ENCODE measurements at places on chromosomes 11 and 22.
A peak's percentile ranks its signal among the peaks of the same experiment; 100 is the strongest.

DNA sequence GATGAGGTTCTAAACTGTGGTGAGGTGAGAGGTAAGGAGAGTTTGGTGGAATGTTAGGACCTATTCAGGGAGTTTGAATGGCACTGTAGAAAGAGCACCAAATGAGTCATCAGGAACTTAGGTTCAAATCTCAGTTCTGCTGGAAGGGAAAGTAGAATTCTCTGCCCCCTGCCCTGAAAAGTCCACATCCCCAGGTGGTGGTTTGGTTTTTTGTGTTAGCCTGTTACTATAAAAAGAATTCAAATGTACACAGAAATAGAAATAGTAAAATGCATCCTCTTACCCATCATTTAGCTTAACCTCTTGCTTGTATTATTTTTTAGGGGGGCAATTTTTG is 20.2 kb downstream of the PPFIBP2 start:
- DNase-seq: no peak

GRCh38 chr11:36165621-36166397 is 123.4 kb downstream of the COMMD9 start:
- no peak for DNase-seq

DNA sequence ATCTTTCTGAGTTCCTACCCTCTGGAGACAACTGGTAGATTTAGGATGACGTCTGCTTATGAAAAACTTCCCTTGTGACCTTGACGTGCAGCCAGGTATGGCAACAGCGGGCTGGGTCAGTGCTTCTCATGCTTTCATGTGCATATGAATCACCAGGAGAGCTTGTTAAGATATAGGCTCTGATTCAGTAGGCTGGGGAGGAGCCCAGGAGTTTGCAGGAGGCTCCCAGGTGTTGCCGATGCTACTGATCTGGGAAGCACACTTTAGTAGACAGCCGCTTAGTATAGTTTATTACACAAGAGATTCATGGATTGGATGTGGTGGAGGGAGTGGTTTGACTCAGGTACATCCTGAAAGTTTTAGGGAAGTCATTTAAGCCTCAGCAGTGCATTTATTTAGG is 23.8 kb downstream of the DIXDC1 start:
- no peak for DNase-seq

DNA sequence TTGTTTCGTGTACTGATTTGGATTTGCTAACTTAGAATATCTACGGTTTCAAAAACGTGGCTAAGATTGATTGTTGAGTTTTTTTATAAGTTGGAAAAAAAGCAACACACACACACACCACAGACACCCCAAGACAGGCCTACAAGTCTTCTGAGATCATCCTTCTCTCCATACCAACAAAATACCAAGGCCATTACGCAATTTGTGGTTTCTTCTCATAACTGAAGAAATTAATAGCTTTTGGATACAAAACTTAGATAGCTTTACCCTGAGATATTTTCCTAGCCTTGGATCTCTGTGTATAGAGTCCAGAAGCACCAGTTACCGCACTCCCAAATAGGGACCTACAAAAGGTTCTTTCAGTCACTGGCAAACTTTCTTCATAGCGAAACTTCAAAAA is 113.6 kb downstream of the SIK3 start:
- DNase-seq: no peak

GRCh38 chr11:125910226-125910849 is 6.0 kb downstream of the DDX25 start:
- no peak for DNase-seq

- DNase-seq: no peak
These were observed 23.8 kb upstream of the OAF start for GRCh38 chr11:120186774-120187591.

DNA sequence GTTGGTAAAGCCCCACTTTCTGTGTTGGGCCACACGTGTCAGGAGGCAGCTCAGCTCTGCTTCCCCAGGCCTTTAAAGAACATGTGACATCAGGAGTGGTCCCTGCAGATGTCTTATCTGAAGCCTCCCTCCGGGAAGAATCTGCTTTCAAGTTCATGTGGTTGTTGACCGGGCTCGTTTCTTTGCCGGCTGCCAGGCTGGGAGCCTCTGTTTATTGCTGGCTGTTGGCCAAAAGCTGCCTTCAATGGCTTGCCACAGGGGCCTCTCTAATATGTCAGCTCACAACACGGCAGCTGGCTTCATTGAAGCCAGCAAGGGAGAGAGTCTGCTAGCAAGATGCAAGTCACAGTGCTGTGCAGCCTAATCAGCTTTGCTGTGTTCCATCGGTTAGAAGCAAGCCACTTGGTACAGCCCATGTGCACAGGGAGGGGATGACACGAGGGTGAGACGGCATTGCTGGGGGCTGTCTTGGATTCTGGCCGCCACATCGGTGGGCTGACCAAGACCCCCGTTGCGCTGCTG is 14.6 kb downstream of the MRGPRF start:
- DNase-seq: no peak

- DNase-seq: no peak
These were observed 103.8 kb downstream of the KCNQ1 start for GRCh38 chr11:2548596-2548995.

- DNase-seq: no peak
These were observed 850.0 kb downstream of the TBC1D22A start for GRCh38 chr22:47612311-47612910.

DNA sequence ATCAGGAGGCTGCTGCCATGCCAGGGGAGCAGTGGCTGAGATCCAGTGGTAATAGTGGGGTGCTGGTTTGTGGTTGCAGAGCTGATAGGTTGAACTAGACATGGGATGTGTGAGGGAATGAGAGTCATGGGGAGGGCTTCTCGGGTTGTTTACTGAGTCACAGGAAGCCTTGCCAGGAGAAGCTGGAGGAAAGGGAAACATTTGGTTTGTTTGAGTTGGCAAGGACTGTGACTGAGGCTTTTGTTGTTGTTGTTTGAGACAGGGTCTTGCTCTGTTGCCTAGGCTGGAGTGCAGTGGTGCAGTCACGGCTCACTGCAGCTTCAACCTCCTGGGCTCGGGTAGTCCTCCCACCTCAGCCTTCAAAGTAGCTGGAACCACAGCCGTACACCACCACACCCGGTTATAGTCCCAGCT is 49.3 kb downstream of the CABIN1 start:
- DNase-seq: no peak

DNA sequence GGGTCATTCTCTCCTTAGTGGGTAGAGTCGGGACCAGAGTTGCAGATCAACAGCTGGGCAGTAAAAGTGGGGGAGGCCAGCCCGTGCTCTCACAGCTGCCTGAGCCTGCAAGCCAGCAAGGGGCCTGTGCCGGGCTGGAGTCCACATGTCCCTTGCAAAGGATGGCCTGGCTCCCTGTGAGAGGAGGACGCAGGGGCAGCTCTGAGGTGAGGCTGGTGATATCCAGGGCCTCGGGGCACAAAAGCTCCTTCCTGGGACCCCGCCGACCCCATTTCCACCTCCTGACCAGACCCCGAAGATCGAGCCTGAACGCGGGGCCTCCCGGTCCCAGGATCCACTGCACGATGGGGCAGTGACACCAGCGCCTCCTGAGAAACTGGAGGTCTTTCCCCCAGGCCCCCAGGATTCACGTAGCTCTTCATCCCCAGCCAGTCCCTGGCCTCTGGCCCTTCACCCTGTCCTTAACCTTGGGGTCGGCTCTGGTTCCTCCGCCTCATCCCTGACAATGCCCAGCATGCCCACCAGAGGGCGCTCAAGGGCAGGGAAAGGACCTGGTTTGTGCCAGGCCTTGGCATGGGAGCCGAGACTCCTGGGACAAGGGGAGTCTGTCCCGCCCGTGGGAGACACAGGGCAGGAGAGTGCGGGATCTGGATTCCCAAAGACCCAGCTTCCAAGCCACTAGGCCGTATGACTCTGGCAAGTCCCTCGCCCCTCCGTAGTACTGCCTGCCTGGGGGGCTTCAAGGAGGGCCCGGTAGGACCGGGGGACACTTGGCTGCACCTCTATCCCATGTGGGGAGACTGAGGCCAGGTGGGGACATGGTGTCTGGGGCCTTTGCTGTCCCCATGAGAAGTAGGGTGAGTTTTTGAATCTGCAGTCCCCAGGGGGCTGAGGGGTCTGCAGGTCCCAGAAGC is 17.8 kb upstream of the WNT7B start:
- DNase-seq: peak; percentile 83

- no peak for DNase-seq
These were observed 89.8 kb upstream of the PARVA start for GRCh38 chr11:12287374-12288211.

GRCh38 chr11:34416766-34417165 is 22.0 kb upstream of the CAT start:
- DNase-seq: no peak

GRCh38 chr11:47152953-47153950 is 23.4 kb downstream of the ARFGAP2 start:
- peak; percentile 28 for DNase-seq

DNA sequence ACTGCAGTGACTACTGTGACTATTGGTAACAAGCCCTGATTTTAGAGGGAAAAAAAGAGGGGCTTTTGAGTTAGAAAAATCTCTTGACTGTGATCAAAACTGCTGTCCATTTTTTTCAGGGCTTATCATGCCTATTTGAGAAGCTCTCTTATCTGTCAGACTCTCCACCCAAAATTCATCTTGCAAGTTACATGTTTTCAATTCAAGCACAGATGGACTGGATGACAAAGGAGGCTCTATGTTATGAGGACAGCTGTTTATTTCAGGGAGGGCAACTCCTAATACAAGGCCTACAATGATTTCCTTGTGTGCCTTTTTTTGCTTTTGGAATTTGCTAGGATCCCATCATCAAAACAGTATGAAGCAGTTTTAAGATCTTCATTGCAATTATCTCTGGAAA is 35.2 kb upstream of the USP47 start:
- DNase-seq: no peak

- no peak for DNase-seq
These were observed 215.5 kb downstream of the TTC28 start for GRCh38 chr22:28464127-28464526.

- no peak for DNase-seq
These were observed 366.3 kb downstream of the TBC1D22A start for GRCh38 chr22:47128622-47129215.

- DNase-seq: no peak
These were observed 263.6 kb upstream of the NCAM1 start for GRCh38 chr11:112697391-112698178.

GRCh38 chr22:19330865-19331418 is 39.4 kb upstream of the CLTCL1 start:
- DNase-seq: no peak

- DNase-seq: no peak
These were observed 4.9 kb upstream of the PPARA start for GRCh38 chr22:46145361-46145851.

GRCh38 chr11:112057170-112057569 is 16.6 kb downstream of the PIH1D2 start:
- no peak for DNase-seq

GRCh38 chr11:21774212-21774611 is 418.7 kb upstream of the ANO5 start:
- DNase-seq: no peak

DNA sequence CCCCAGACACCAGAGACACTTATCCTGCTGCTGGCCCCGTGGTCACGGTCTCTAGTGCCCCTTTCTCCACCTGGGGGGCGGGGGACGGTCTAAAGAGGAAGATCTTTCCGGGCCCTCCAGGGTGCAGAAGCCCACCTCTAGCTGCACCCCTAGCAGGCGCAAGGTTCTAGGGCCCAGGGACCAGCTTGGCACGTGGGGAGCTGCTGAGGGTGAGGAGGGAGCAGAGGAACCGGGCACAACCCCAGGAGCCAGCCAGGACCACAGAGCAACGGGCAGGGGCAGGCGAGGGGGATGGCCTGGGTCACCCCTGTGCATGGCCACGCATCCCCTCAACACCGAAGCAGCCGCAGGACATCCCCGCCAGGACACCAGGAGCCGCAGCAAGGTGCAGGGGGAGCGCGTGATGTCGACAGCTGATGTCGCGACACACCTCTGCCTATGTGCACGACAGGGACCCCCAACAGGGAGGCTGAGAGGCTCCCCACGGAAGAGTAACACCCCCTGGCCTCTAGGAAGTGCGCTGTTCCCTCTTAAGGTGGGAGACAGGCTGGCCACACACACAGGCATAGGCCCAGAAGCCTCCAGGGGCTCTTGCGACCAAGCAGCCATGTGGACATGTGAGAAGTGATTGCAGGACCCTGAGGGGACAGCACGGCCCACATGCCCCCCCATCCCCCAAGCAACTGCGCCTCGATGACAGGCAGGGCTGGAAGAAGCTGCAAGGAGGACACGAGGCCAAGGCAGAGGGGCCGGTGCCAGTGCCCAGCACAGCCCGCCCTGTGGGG is 5.1 kb downstream of the LRFN4 start:
- no peak for DNase-seq

- no peak for DNase-seq
These were observed 3.0 kb downstream of the RASSF10 start for GRCh38 chr11:13012056-13012661.

DNA sequence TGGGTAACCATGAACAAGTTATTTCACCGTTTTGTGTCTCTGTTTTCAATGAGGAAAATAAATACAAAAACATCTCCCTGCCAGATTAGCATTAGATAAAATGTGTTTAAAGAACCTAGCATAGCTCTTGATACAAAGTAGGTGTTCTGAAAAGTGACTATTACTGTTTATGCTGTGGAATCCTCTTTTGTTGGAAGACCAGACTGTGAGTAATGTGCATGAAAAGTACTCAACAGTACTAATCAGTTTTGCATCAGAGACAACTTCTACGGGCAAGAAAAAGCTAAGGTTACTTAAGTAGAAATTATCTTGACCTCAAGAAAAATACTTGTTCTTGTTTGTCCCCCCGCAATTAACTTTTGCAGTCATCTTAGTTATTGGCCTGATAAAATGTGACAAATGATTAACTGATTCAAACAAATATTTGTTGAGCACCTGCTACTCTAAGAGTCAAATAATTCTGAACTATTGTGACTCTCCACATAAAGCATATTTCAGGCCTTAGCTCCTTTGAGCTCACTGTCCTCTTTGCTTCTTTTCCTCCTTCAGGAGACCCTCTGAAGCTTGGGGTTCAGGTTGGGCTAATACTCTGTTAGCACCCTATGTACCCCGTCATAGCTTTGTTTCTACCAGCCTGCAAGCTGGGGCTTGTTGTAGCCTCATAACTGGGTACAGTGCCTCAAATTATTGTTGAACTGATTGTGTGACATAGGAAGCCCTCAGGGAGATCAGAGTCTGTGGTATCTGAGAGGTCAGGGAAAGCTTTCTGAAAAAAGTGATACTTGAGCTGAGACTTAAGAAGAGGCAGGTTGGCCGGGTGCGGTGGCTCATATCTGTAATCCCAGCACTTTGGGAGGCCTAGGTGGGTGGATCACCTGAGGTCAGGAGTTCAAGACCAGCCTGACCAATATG is 24.5 kb downstream of the DIXDC1 start:
- DNase-seq: no peak

DNA sequence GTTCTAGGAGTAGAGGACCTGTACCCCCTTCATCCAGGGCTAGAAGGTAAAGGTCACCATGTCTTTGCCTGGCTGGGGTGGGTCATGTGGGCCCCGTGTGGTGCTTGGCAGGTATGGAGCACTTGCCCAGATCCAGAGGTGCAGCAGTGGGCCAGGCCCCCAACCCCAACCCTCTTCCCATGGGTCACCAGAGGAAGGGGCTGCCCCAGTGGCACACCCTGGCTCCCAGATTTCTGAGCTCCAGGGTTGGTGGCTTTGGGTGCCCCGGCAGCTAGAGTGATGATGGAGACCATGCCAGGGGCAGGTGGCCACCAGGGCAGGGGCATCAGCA is 2.4 kb upstream of the GP1BB start:
- no peak for DNase-seq
